ENCODE measurements at places on chromosomes 12 and 14.

DNA sequence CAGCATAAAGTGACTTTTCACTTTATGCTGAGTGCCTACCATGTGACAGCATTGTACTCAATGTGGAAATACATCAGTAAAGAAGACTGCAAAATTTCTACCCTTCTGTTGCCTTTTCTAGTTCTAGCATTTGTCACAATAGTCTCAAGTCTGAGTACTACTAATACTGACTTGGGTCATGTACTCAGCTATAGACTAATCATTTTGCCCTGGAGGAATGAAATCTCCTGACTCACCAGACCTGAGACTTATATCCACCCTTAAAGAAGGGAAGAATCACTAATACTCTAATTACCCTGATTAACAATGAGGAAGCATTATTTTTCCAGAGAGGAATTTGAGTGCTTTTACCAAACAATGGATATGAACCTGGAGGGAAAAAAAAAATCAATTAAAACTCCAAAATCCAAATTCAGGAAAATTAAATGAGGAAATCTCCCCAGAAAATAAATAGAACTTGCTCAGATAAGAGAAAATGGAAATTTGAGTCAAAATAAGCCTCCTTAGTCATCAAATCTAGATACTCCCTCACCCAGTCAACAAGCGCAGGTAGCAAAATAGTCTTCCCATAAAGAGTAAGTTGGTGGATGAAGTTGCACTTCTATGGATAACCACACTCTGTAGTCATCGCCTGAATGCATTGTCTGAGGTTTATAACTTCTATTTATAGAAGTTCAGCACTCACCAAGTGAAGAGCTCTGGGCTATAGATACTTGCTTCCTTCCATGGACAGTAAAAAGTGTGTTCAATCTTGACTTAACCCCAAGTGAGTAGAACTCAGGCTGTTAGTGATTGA lies 386.6 kb downstream of the SYT1 start:
- no peak for DNase-seq

- DNase-seq = no peak
These were observed 151.0 kb upstream of the KRAS start for GRCh38 chr12:25401547-25402345.

GRCh38 chr12:62438098-62438692 lies 28.4 kb upstream of the MON2 start:
- no peak for DNase-seq

DNA sequence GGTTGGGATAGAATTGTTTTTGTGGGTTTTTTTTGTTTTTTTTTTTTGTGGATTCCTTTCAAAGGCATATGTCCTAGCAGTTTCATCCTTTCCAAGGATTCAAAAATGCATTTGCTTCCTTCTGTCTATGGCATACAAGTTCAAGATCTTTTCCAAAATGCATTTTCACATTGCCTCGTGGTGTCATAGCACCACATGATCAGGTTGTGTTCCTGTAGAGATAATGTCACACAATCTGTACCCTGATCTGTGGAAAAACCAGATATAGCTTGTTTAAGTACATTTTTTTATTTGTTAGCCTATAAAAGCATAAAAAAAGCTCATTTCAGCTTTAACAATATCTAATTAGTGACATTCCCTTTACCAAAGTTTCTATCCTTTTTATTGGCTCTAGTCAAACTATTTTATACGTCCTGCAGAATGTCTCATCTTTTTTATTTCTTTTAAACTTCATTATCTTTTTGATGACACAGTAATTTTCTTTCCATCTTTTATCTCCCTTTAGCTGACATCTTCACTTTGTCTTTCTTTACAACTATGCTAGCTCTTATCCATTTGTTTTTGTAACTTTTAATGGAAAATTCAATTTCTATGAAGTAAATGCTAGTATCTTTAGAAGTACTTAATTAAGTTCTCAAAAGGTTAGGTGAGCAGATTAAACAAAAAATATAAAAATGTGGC lies 106.0 kb upstream of the NOVA1 start:
- no peak for DNase-seq

DNA sequence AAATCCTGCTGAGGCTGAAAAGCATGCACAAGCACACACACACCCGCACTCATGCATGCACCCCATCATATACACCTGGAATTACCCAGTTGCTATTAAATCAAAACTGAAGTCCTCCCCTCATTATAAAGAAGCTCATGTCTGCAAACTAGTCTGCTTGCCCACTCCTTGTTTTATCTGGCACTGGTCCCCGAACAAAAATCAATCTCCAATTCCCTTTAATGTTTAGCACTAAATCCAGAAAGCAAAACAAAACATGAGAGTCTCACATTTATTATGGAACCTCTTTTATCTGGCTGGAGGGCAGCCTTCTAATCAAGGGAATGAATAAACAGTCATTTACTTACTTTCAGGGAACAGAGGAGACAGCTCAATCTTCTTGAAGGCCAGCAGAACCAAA lies 1093.4 kb upstream of the FLRT2 start:
- no peak for DNase-seq

DNA sequence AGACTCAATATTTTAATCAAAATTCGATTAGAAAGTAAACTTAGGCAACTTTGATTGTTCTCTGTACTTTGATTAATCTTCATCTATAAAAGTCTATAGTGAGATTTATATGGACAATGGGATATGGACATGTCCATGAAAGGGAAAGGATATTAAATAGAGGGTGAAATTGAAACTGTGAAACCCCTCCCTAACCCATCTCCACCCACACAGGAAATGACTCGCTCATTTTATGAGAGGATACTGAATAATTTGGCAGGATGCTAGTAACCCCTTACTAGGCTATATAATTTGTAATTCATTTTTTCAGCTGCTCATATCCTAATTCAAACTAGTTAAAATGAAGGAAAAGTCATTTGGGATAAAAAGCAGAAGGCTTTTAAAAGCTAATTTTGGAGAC lies 328.0 kb upstream of the ATP2B1 start:
- no peak for DNase-seq

GRCh38 chr12:95623554-95624170 lies 72.4 kb upstream of the USP44 start:
- no peak for DNase-seq

- DNase-seq = no peak
These were observed 22.4 kb downstream of the OR10G2 start for GRCh38 chr14:21612324-21612723.

- DNase-seq = no peak
These were observed 127.6 kb downstream of the FSCB start for GRCh38 chr14:44379292-44379977.

DNA sequence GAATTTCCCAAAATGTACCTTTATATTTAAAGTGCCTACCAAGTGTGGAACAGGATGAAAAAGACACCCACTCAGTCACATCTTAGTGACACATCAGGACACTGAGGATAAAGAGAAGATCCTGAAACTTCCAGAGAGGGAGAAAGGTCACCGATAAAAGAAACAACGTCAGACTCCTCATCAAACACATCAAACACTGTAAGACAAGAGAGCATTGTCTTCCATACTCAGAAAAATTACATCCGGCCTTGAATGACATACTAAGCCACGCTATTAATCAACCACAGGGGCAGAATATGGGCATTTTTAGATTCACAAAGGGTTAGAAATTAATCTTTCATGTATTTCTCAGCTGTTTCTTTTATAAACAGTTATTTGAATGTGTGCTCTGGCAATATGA lies 490.3 kb downstream of the APAF1 start:
- DNase-seq = no peak

GRCh38 chr12:78343657-78344056 lies 513.0 kb downstream of the NAV3 start:
- DNase-seq = no peak

GRCh38 chr14:93903342-93904184 lies 23.6 kb upstream of the FAM181A start:
- no peak for DNase-seq

DNA sequence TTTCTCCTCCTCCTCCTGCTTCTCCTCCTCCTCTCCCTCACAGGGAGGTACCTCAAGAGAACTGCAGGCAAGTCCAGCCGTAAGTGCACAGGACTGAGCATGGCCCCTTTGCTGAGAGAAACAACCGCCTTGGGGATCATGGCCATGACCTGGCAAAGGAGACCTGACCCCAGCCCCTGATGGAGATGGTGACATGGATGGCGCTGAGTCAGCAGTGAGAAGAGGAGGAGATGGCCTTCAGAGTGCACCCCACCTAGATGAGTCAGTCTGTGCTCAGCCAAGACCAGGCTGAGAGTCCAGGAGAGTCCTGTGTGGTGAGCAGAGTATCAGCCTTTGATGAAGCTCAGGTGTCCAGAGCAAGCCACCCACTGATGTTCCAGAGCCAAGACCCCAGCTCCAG lies 36.4 kb downstream of the MEG3 start:
- DNase-seq = no peak

GRCh38 chr14:105484069-105484996 lies 2.4 kb upstream of the CRIP1 start:
- DNase-seq = no peak

- DNase-seq = no peak
These were observed 19.7 kb downstream of the SPTB start for GRCh38 chr14:64860039-64860438.

- DNase-seq = no peak
These were observed 58.2 kb upstream of the ALG10B start for GRCh38 chr12:38258411-38258810.

GRCh38 chr12:78795934-78796445 lies 68.6 kb upstream of the SYT1 start:
- DNase-seq = no peak

DNA sequence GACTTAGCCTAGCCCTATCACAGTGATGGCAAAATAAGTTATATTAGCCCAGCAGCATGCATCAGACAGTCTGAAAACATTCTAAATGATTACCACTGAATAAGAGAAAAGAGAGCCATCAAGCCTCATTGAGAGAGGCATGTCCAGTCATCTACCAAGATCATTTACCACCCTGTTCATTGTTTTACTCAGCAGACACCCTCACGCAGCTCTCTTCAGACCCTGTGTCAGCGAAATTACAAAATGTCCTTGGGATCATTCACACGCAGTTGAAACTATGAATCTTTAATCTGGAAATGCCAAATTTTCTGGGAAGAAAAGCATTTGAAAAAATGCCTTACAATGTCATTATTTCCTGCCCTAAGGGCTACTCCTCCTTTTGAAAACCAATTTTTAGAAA lies 89.5 kb downstream of the PTPRO start:
- no peak for DNase-seq

DNA sequence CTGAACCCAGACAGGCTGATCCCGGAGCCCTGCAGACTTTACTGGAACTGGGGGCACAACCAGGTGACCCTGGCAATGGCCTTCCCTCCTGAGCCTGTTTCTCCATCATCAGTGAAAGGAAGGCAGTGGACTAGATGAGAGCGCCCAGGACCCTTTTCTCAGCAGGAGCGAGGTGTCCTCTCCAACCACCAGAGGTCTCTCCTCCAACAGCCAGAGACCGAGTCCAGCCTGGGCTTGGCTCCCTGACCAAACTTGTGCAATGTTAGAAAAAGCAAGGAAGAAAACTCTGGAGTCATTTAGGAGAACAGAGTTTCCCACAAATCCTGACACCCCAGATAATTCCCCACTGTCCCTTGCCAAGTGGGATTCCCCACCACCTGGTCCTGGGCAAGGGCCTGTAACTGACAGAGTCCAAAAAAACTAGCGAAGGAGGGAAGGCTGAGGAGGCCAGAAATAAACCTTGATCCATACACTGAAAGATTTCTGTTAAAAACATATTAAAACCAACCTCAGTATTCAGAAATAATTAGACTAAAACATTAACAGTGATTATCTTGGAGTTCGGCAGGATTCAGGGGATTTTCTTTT lies 9.0 kb downstream of the RPS6KL1 start:
- no peak for DNase-seq

- no peak for DNase-seq
These were observed 1.4 kb upstream of the HOXC6 start for GRCh38 chr12:54026640-54027441.

DNA sequence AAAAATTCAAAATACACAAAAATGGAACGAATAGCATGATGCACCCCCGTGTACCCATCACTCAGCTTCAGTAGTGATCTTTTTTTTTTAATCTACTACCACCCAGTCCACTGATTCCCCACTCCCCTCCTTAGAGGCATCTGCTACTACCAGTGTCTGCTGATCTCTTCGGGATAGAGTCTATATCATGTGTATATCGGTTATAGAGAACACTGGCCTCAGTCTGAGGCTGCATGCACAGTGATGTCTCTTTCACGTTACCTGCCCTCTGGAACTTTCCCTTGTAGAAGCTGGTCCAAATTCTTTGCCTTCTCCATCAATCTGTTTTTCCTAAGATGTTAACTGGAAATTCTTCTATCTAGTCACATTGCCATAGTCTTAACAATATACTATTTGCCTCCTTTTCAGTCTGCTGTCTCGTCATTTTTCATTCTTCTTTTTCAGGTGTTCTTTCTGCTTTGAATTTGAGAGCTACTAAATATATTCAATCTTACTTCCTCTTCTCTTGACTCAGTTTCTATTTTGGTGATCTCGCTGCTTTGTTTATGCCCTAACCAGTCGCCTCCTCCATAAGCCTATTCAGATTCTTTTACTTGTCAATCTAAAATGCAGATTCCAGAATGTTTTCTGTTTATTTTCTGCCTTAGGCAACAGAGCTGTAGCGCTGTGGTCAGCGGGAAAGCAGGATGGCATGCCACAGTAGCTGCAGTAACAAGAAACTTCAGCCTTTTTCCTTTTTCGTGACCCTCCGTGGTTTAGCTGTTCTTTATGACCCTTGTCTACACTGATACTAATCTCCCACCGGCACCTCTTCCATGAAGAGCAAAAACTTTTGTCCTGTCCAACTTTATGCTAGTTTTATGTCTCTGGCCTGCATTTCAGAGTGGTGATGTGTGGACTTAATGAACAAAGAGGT lies 67.0 kb downstream of the FBXW8 start:
- no peak for DNase-seq

DNA sequence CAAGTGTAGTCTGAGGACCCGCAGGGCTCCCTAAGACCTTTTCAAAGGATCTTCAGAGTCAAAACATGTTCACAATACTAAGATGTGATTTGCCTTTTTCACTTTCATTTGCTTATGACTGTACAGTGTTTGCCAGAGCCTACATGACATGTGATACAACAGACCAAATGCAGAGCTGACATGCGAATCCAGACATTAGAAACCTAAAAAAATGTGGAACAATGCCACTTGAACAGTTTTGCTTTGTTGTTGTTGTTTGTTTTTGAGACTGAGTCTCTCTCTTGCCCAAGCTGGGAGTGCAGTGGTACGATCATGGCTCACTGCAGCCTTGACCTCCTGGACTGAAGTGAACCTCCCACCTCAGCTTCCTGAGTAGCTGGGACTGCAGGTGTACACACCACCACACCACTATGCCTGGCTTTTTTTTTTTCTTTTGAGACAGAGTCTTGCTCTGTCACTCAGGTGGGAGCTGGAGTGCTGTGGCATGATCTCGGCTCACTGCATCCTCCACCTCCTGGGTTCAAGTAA lies 5.3 kb upstream of the RAB35 start:
- DNase-seq = no peak

GRCh38 chr14:91286530-91286937 lies 42.0 kb upstream of the GPR68 start:
- DNase-seq = no peak

DNA sequence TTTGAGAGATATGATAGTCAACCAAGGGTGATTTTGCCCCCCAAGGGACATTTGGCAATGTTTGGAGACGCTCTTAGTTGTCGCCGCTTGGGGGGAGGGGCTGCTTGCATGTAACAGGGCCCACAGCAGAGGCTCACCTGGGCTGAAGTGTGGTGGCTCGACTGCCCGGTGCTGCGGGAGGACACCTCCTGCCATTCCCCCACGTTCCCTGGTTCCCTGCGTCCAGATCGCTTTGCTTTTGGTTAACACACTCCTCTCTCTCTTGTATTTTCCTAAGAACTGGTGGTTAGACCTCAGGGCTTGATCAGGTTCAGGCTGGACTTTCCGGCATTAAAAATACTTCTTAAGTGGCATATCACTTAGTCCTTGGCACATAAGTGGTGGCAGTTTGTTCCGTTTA lies 18.9 kb downstream of the PPP2R5C start:
- DNase-seq = no peak

- no peak for DNase-seq
These were observed 402.1 kb upstream of the MGAT4C start for GRCh38 chr12:86658303-86658702.
